Activated CD4-positive, alpha-beta T cell treated with anti-CD3 and anti-CD28 coated beads, Interleukin-2, amount 50 U/mL, for 48 hours (primary cell): ENCODE measurements at places on chromosomes 13 and 19.

DNA sequence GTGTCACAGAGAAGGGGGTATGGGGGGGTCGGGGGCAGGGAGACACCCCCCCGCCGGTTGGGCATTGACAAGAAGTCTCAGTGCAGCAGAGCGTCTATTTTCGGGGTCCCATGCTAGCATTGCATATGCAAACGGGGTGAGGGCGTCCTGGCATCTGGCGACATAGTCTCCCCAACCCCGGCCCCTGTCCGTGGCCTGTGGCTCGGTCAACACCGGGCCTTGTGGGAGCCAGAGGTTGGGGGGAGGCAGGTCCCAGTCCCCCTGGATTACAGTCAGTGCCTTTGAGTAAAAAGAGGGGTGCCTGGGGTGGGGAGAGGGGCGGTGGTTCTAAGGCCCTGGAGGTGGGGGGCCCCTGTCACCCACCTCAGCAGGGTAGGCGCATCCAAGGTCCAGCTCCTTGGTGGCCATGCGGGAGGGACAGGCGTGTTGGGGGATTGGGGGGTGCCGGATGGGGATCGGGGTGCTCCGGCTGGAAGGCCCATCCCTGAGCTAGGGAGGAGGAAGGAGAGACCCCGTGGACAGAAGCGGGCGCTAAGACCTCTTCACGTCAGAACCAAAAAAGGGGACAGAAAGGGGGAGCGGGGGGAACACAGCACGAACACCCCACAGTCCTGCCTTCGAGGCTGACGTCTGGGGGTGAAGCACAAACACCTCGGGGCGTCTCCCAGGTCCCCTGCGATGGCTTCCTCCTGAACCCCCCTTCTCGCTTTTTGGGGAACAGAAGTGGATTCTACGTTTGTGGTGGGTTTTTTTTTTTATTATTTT, 20.9 kb downstream of the ZBTB7A start:
- no peak for DNase-seq

GRCh38 chr13:39887387-39887786, 231.9 kb downstream of the COG6 start:
- no peak for DNase-seq

DNA sequence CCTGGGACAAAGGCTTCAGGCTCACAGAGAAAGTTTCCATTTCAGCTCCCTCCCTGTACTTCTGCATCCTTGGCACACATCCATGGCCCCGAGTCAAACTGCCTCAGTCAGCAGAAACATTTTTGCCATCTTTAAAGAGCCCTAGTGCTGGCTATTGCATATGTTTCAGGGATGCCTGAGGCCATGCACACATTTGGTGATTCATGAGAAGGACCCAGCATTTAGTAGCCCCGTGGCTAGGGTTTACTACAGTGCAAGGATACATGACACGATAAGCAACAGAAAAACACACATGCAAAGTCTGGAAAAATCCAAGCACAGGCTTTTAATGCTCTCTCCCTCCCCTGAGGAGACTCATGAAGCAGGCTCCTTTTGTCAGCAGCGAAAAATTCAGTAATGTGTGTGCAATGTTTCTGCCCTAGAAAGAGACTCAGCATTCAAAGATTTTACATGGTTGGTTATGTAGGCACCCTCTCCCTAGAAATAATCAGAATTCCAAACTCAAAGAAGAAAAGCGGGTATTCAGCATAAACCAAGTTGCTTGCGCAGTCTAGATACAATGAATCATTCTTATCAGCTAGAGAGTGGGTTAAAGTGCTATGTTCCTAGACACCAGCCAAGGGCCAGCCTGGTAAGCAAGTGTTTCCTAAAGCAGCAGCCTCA, 17.6 kb downstream of the ACOD1 start:
- no peak for DNase-seq

GRCh38 chr19:6260376-6260775, 19.4 kb downstream of the MLLT1 start:
- no peak for DNase-seq

GRCh38 chr19:31668921-31669320, 319.7 kb upstream of the TSHZ3 start:
- no peak for DNase-seq
